ENCODE measurements at places on chromosomes 7 and 10. TPM values are rescaled to one million over a fixed set of nuclear protein-coding genes. Genes with fewer than 3 reads are reported as not detected.
A peak's percentile ranks its signal among the peaks of the same experiment; 100 is the strongest.

GRCh38 chr7:133048589-133048988 lies 33.3 kb downstream of the CHCHD3 start:
- peak overlapping the region; percentile 20 for H3K27ac ChIP-seq
- peaks cover 61% of the 10 kb centered on the region for H3K4me1 ChIP-seq
- no peak overlapping the region for H3K4me3 ChIP-seq
- no peaks in the 10 kb centered on the region for H3K27me3 ChIP-seq
- no peaks in the 10 kb centered on the region for H3K36me3 ChIP-seq
- no peak for DNase-seq

- peaks cover 41% of the 10 kb centered on the region for H3K4me1 ChIP-seq
- no peak for DNase-seq
- H3K36me3 ChIP-seq: no peaks in the 10 kb centered on the region
These were observed 70.8 kb downstream of the SGMS1 start for GRCh38 chr10:50552771-50553535.

GRCh38 chr10:133474027-133474426 lies 20.3 kb downstream of the SCART1 start:
- H3K4me3 ChIP-seq: no peak overlapping the region
- peaks cover 11% of the 10 kb centered on the region for H3K36me3 ChIP-seq
- H3K4me1 ChIP-seq: no peaks in the 10 kb centered on the region

GRCh38 chr10:63421591-63421990 lies 44.2 kb downstream of the JMJD1C start:
- H3K4me1 ChIP-seq: peaks cover 30% of the 10 kb centered on the region
- H3K27ac ChIP-seq: peak overlapping the region; percentile 45

GRCh38 chr7:25900877-25901276 lies 251.1 kb upstream of the NFE2L3 start:
- H3K27me3 ChIP-seq: peaks cover 32% of the 10 kb centered on the region
- DNase-seq: no peak
- no peak overlapping the region for H3K27ac ChIP-seq
- no peaks in the 10 kb centered on the region for H3K36me3 ChIP-seq
- H3K4me1 ChIP-seq: no peaks in the 10 kb centered on the region

The C7orf33 gene
- not detected for total RNA-seq

The TIAL1 gene
- total RNA-seq: 132 TPM

All from chondrocyte (in vitro differentiated cells).